Bronchial epithelial cell (primary cell): ENCODE measurements at places on chromosomes 4 and X. TPM values are rescaled to one million over a fixed set of nuclear protein-coding genes. Genes with fewer than 3 reads are reported as not detected.

DNA sequence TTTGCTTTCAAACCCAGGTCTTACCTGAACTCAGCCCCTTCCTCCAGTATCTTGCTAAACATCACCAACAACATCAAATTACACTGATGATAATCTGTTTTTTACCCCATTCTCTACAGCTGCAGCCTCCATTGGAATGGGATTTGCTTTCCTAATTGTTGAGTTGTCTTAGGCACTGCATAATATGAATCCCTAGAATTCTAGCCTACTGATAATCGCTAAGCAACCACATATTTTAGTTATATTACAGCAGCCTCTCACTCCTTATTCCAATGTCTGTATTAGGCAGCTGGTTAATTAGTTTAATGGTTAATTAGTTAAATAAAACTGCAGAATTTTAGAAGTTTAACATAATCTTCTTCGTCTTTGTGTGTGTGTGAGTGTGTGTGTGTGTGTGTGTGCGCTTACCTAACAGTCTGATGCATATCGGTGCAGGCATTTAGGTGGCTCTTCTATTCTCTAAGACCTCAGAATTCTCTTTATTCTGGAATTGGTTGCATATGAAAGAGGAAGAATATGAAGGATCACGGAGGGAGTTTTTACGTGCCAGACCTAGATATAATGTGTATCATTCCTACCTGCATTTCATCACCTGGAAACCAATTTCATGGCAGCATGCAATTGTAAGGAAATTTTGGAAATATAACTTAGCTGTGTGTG, 5.3 kb upstream of the COMMD8 start:
- no peak for DNase-seq

Gene TIGD2
- total RNA-seq, result 9.0 and 9.2 TPM in 2 replicates

Gene S100G
- total RNA-seq, result not detected in 2 replicates

Gene PHKA2
- total RNA-seq, result 16.6 and 17.8 TPM in 2 replicates

Gene SORCS2
- under 0.01 and 1.0 TPM in 2 replicates for total RNA-seq

DNA sequence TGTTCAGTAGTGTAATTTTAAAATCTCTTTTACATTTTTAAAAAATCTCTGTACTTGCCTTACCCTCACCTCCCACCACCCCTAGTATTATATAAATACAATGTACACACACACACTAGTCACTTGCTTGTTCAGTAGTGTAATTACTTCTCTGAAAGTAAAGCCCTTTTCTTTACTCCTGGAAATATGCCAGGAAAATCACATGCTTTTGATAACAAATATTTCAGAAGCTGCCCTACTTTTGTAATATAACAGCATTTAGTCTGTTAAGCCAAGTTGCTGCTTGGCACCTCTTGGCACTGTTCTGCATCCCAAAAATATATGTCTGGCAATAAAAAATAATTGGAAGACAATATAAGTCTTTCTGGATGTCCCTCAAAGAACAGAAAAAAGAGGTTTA, 172.8 kb upstream of the APOOL start:
- DNase-seq, result no peak

DNA sequence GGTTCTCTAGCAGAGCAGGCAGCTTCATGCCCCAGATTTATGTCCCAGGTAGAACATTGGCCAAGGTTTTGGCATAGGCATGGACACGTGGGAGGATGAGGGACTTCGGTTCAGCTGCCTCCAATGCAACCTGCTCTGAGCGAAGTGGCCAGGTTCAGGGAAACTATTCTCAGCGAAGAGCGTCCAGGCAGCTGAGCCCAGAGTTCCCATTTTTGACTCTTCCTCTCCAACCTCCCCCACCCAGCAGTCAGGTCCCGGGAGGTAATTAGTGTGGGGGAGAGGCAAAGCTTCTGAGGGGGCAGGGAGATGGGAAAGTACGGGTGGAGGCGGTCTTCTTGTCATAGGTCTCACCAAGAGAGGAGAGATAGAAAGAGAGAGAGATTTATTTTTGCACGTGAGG, 1.0 kb downstream of the GABRA4 start:
- DNase-seq, result no peak

DNA sequence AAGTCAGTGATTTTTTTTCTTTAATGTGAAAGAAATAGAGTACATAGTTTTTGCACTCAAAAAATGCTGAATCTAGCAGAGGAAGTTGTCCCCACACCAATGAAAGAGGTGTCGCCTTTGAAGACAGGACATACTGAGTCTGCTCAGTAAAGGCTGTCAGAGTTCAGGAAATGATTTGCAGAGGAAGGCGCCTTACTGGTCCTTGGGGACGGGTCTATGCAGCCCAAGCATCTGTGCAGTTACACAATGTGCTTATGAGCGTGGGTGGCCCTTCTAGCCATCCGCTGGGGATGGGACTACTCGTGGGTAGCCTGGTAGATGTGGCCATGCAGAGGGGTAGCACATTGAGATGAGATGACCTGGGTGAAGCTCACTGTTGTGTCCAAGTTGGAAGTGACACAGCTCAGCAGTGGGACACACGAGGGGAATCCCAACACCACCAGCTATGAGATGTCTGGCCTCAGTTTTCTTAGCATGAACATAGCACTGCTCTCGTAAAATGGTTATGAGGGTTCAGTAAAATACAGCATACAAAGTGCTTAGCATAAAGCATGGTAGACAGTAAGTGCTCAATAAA, 116.5 kb upstream of the RBPJ start:
- DNase-seq, result no peak

GRCh38 chr4:117949621-117950020, 84.7 kb upstream of the NDST3 start:
- DNase-seq, result no peak

DNA sequence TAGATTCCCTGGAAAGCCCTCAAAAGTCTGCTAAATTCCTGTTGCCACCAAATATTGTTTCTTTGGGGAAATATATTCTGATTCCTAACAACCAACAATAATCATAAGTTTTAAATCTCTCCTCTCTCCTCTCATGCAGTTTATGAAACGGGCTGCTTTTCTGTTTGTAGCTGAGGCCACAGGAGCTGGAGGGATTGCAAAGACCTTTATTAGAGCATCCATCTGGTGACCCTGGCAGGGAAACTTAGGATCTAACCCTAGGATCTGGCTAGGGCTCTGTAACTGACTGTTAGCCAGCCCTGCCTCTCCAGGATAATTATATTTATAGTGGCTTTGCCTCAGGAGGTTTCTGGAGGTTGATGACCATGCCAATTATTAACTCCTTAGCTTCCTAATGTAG, 56.9 kb downstream of the SMAD1 start:
- no peak for DNase-seq

DNA sequence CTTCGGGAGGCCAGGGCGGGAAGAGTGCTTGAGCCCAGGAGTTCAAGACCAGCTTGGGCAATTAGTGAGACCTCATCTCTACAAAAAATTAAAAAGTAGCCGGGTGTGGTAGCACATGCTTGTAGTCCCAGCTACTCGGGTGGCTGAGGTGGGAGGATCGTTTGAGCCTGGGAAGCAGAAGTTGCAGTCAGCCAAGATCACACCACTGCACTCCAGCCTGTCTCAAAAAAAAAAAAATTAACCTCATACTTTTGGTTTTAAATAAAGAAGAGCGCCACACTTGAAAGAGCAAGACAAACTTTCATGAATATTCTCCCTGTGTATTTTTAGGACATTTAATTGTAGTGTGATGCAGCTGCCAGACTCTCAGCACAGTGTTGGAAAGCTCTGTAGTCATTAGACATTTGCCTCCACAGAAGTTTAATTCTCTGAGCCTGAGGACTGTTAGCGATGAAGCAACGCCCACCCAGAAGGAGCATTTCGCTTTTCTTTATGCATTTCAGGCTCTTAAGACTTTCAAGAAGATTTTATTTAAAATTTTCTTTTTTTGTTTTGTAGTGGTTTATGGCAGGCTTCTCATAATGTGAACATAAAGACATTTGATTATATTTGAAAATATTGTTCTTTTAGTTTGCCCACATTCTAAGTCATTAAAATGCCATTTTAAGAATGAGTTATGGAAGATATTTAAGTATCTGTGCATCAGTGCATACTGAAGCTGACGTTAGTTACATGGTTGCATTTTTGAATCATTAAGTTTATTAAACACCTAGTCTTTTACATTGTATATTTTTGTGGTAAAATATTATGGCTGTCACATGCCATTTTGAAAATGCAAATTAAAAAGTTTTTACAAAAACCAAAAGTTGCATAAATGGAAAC, 45.8 kb downstream of the DCLK2 start:
- no peak for DNase-seq

DNA sequence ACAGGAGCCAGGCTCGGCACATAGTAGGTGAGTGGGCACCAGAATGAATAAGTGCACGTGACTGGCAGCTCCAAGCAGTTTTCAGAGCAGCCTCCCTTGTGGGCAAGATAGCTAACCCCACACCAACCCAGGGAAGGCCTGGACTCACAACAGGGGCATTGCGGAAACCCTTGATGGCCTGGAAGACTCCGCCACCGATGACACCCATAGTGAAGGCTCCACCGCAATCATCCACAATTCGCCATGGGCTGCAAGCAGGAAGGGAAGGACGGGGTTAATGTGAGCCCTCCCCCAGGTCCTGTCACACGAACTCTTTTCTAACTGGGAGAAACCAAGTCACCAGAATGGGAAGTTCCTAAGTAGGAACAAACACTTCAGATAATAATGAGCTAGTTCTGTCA, 957 bp downstream of the TIMM17B start:
- DNase-seq, result no peak

DNA sequence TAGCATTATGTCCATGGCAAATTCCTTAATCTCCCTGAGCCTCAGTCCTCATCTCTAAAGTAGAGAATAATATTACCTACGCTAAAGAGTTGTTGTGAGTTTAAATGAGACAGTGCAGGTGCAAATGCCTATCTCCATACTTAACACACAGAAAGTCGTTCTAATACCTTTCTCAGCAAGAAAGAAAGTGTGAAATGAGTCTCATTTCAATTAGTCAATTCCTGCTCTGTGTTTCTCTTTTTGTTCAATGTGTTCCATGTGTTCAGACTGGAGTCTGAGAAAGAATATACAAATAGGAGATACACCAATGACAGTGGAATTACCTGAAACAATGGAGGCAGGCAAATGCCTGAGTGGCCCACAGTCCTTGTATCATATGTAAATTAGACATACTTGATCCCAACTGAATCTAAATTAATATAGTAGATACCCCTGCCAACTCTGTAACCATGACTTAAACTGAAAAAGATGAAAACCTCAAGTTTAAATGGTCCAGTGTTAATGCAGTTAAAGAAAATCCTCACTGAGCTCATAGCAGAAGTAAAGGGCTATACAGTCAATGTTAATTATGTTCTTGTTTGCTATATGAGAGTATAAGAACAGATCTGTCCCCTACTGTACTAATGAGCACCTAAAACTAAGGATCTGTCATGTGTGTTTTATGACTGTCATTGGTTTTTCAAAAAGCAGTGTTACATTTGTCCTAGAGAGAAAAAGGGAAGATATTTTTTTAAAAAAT, 68.2 kb downstream of the GPC3 start:
- DNase-seq, result no peak

Gene JCHAIN
- not detected in 2 replicates for total RNA-seq

Gene MAML3
- total RNA-seq, result 0.79 and 3.3 TPM in 2 replicates
